Activated CD8-positive, alpha-beta memory T cell treated with anti-CD3 and anti-CD28 coated beads, Interleukin-2, amount 50 U/mL, for 48 hours (primary cell): ENCODE measurements at places on chromosomes 7 and 10.

DNA sequence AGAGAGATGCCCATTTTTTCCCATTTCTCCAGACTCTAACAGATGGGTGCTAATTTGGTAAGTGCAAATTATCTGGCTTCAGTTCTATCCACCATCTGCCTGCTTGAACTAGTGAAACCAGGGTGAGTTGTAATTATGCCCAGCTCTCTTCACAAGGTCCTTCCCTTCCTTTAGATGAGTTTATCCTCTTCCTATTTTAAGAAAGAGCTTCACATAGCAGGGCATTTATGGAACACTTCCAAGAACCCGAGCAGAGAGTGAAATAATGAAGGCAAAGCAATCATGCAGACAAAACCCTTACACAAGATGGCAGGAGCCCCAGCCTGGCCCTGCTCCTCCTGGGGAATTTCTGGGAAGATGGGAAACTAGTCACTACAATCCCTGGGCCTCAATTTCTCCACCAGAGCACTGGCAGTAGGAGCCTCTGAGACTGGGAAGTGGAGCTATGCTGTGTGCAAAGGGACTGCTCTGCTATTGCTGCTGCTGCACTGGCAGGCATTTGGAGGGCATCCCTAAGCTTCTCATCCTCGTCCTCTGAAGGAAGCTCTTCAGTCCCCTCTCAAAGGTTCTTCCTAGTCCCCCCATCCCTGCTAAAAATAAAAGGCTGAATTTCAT is 33.7 kb upstream of the PLXNA4 start:
- no peak for DNase-seq

- no peak for DNase-seq
These were observed 508 bp upstream of the TECPR1 start for GRCh38 chr7:98252425-98253054.

- no peak for DNase-seq
These were observed 11.4 kb downstream of the NPVF start for GRCh38 chr7:25216837-25217236.

- no peak for DNase-seq
These were observed 58.3 kb downstream of the SGMS1 start for GRCh38 chr10:50565301-50566083.

- no peak for DNase-seq
These were observed 78.9 kb downstream of the ANK3 start for GRCh38 chr10:60310740-60311139.

DNA sequence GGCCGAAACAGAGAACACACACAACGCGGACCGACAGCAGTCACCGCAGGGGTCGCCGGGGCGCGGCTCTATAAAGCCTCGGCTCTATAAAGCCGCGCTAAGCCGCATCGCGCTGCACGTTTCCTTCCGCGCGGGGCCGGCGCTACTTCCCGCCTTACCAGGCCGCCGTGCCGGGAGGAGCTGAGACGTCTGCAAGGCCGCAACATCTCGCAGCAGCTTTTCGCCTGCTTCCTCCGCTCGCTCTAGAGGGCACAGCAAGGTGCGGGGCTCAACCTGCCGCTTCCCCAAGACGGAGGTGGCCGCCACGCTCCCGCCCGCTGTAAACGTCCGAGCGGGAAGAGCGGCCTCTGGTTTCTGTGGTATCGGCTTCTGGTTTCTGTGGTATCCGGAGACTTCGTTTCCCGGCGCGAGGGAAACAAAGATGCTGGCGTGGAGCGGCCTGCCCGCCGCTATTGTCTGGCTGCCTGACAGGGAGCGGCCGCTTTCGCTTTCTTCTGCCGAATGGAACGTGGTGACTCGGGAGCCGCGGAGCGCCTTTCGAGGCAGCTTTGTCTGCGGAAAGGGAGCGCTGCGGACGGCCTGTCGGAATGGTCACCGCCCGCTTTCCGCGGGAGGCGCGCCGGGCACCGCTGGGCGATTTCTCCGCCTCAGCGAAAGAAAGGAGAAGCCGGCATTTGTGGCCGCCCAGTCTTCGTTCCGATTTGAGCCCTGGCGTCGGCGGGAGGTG is 91.8 kb downstream of the SPAG6 start:
- peak; percentile 89 for DNase-seq

DNA sequence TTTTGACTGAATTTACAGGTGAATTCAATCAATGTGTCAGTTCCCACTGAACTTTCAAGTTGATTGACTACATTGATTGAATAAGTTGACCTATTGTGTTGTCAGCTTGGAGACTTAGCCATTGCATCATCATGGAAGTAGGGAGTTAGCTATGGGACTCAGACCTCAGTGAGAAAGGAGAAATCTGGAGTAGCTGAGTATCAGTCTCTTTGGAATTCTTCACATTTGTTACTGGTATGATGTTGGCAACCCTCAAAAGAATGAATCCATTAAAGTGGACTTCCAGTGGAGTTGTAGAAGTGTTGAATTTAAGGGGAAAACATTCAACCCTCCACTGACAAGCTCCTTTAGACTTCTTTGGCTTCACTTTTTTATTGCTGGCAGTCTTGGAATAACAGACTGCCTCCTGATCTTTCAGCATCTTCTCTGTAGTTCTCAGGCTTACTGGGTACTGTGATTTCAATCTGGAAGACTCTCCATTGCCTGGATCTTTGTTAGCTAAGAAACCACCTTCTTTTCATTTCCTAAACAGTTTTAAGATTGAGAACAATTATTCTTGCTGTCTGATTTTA is 160.3 kb upstream of the NRP1 start:
- no peak for DNase-seq

DNA sequence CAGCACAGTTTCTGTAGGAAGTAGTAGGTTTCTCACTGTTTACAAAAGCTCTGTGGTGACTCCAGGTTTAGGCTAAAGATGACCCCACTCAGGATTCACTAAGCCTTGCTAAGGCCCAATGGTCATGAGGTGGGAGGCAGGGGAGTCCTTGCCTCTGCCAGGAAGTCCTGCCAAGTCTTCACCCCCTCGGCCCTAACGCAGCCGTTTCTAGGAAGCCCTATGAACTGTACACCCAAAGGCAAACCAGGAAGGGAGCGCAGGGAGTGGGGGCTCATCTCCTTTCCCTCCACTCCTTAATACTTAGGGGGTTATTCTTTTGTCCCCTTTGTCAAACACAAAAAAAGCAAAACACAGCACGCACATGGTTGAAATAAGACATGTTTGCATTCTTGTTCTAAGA is 64.6 kb downstream of the CTBP2 start:
- no peak for DNase-seq

DNA sequence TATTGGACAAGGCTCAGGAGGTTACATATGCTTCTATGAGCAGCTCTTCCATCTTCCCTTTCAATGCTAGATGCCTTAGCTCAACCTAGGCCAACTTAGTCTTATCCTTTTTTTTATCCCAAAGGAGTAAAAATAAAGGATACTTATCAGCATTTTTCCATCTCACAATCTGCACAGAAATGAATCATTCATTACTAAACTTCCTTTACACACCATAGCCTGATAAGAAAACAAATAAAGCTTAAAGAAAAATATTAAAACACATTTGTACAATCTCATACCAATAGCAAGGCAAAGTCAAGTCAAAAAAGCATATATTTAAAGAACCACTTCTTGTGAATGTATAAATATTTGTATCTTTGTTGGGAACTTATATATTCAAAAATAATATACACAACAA is 407.4 kb downstream of the GRM8 start:
- DNase-seq, result no peak

DNA sequence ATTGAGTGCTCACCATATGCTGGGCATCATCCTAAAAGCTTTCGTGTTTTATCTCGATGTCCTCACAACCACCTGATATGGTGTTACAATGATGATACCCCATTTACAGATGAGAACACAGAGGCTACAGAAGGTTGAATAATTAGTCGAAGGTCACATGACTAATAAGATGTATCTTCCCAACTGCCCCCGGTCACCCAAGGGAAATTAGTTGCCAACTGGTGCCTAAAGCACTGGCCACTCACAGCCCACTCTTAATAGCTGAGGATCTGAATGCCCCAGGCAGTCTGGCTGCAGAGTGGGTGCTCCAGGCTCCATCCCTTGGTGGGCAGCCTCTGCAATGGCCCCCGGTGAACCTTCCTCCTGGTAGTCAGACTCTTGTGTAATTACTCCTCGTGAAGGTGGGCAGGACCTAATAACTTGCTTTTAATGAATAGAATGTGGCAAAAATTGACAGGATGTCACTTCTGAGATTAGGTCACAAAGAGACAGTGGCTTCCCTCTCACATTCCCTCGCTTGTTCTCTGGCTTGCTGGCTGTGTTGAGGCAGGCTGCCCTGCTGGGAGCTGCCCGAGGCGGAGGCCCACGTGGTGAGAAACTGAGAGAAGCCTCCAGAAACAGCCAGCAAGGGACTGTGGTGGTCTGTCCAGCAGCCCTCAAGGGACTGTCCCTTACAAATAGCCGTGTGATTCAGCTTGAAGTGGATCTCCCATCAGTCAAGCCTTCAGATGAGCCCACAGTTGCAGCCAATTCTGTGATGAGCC is 109.4 kb downstream of the ARHGAP22 start:
- DNase-seq, result peak; percentile 30
